Stimulated activated CD8-positive, alpha-beta memory T cell treated with anti-CD3 and anti-CD28 coated beads, Interleukin-7, amount 100 ng/mL, for 24 hours (primary cell): ENCODE measurements at places on chromosomes 4 and X.

DNA sequence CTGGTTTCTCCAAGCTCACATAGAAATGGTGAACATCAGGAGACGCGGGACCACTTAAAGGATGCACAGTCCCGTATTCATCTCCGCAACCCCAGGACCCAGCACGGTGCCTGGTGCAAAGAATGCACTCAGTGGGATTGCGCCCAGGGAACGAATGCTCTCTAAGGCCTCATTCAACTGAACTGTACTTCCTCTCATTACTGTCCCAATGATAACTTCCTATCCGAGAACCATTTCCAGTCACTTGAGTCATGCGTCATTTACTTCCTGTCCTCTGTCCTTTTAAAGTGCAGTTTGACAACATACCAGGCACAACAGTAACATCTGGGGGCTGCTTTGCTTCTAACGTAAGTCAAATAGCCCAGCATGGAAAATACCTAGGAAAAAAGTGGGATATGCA, 75.7 kb downstream of the RBM47 start:
- no peak for DNase-seq

GRCh38 chr4:146186041-146186440, 10.5 kb downstream of the LSM6 start:
- DNase-seq: no peak

DNA sequence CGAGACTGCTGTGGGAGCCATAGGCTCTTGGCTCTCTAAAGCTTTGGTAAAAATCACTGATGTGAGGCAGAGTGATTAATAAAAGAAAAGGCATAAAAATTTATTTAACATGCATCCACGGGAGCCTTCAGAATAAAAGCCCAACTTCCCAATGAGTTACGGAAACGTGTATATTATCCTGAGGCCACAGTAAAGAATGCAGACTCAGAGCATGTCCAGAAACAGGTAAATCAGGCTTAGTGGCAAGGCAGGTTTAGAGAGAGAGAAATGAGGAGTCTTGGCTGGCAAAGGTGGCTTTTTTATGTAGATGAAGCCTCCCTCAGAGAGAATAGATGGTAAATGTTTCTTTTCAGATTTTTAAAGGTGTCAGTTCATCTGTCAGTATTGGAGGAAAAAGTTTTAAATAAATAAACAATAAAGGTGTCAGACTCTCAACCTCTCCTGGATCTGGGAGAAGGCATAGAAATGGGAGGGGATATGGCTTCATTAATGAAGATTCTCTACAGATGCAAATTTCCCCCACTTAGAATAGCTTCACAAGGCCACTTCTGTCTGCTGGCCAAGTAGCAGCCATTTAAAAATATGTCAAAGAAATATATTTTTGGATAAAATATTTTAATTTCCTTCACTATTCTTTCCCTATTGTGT, 24.0 kb downstream of the C4orf51 start:
- no peak for DNase-seq

- DNase-seq: no peak
Measured at GRCh38 chrX:154019633-154020528, at the start of gene IRAK1. Gene IRAK1, minus strand, starts transcription at chrX:154019902. Its CDS starts 90 bp downstream, at chrX:154019812.

GRCh38 chr4:3255611-3256186, 6.7 kb downstream of the MSANTD1 start:
- DNase-seq: no peak

DNA sequence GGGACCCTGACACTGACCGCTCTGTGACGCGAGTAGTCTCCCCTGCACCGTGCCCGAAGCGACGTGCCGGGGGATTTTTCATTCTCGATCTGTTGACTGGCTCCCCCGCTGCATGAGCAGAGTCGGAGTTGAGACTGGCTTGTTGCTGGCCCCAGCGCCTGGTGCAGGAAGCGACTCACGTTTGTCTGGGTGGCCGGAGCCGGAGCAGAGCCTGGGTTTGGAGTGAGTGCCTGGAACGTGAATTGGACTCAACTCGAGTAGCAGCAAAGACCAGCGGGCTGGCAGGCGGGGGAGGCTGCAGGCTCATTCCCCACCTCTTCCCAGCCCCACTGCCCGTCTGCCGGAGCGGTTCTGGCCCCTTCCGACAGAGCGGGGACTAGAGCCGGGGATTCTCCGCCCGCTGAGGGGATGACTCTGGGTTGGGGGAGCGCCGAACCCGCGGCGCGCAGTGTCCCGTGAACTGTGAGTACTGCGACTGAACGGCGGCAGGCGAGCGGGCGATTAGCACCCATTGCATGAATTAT, 554 bp downstream of the PCDH7 start:
- no peak for DNase-seq

- no peak for DNase-seq
Measured at GRCh38 chr4:188818300-188818699, 679.1 kb downstream of the TRIML1 start.

- DNase-seq: peak; percentile 9
Measured at GRCh38 chr4:109559625-109559982, 442 bp upstream of the MCUB start.

DNA sequence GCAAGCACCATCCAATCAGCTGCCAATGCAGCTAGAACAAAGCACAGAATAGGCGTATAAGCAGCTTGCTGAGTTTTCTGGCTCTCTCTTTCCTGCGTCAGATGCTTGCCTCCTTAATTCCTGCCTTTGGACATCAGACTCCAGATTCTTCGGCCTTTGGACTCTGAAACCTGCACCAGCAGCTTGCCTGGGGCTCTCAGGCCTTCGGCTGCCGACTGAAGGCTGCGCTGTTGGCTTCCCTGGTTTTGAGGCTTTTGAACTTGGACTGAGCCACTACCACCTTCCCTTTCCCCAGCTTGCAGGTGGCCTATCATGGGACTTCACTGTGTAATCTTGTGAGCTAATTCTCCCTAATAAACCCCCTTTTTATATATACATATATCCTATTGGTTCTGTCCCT, 6.1 kb downstream of the TMEM192 start:
- DNase-seq: no peak

GRCh38 chr4:161133586-161134276, 1030.1 kb downstream of the FSTL5 start:
- no peak for DNase-seq

- DNase-seq: no peak
Measured at GRCh38 chr4:184479516-184479950, 5.2 kb upstream of the IRF2 start.

DNA sequence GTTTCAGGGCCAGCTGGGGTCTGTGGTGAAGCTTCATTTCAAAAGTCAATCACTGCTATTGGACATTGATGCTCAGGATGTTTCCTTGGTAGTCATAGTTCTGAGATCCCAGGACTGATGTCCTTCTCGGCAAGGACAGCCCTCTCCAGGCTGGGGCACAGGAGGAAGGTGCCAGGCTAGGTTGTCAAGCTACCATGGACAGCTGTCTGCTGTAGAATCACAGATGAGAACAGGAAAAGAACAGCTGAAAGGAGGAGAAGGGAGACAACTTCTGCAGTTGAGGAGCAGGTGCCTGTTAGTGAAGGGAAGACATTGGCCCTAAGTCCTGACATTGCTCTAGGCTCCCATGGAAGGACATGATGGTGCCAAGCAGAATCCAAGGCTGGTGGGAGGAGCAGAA, 58.0 kb downstream of the XAGE2 start:
- no peak for DNase-seq

DNA sequence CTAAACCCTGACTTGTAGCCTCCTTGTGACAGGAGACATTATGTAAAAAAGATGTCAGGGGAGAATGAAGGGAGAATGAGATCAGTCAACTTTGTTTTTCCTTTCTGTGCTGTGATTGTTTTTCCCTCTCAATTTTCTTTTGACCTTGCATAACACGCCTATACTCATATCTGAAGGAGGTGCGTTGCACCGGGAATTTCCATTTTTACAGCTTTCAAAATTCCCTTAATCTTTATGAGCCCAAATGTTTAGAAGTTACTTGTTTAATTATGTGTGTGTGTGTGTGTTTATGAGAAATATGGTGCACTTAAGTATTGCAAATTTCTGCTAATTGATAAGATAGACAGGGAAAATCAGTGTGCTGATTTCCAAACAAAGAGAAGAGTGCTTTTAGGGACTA, 21.6 kb downstream of the SYNPO2 start:
- DNase-seq: no peak

DNA sequence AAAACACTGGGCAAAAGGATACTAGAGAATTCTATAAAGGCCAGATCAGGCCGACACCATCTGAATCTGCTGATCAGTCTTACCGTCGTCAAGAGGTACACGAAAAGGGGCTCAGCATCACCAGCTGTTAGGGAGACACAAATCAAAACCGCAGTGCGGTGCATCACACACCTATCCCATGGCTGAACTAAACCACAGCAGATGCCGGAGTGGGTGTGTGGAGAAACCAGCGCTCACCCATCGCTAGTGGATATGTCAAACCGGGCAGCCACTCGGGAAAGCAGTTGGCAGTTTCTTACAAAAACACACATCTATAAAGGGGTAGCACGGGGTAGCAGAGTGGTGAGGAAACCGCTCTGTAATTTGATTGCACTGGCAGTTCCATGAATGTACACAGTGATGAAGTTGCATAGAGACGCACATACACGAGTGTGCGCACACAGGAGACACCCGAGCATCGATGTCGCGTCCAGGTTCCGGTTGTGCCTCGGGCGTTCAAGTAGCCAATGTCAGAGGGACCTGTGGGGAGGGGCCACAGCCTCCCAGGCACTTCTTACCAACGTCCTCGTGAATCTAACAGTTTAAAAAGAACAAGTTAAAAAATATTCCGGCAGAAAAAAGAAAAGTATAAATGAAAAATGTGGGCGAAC, 23.1 kb upstream of the CCNQ start:
- no peak for DNase-seq

GRCh38 chr4:5416637-5417036, 291.7 kb downstream of the EVC2 start:
- no peak for DNase-seq

- DNase-seq: no peak
Measured at GRCh38 chr4:185764876-185765275, 47.1 kb downstream of the SORBS2 start.

- no peak for DNase-seq
Measured at GRCh38 chr4:108831291-108831690, 68.4 kb upstream of the ETNPPL start.

DNA sequence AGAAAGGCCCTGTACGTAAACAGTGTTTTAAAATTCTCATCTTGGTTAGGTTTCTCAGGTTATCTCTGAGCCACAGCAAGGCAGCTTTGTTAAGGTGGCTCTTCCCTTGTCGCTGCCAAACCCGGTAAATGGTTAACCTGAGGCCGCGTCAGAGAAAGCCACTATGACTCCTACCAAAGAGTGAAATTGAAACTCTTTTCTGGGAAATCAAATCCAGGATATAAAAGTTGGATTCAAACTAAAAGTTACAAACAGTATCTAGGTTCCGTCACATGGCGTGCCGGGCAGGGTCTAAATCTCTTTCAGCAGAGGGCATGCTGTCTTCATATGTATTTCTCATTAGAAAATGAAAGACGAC, 433 bp downstream of the MMAA start:
- peak; percentile 12 for DNase-seq

DNA sequence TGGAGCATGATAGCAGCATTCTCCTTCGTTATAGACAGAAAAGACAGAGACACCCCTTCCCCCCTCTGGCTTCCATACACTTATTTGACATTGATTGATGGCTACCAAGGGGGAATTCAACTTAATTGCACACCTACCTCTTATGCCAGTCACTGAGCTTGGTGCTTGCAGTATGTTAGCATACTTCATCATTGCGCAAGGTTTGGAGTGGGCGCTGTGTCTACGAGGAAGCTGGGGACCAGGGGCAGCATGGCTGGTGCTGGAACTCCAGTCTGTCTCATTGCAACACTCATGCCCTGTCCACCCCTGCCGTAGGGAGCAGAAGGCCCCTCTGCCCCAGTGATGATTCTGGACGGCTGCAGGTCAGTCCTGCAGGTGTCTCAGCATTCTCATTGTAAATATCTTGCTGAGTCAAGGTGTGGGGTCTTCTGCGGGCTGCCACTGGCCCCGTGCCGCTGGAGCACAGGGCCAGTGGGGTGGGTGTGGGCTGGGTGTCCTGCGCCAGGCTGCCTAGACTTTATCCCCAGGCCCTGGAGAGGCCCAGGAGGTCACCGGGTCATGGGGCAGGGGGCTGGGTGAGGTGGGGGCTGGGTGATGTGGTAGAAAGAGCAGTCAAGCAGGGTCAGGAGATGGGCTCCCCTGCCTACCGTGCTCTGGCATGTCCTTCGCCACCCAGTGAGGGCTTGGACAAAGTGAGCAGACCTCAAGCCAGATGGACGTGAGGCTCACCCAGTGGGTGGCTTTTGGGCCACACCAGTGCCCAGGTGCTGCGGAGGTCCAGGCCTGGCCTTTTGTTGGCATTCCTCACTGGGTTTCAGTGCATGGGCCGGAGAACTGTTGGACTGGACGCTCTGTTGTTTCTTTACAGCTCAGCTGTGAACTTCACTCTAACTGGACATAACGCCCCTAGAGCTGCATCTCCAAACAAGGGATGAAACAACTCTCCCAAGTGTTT, 85.5 kb downstream of the PSAPL1 start:
- no peak for DNase-seq

- no peak for DNase-seq
Measured at GRCh38 chr4:110415041-110415440, 60.9 kb upstream of the ENPEP start.

GRCh38 chr4:44162538-44163270, 285.9 kb downstream of the KCTD8 start:
- no peak for DNase-seq

DNA sequence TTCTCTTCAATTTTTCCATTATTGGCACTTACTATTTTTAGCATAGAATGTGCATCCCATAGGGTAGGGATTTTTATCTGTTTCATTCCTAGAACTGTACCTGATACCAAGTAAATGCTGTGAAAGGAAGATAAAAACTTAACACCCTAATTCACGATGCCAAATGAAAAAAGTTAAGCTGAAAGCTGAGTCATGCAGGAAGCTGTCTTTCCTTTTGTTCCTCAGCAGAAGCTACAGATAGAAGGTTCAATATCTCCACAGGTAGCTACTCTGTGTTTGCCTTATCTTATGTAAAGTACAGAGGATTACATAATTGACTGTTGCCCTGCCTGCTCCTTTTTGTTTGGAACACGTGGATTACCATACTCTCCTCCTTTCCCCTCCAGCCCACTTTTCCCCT, 77.0 kb downstream of the LRP2BP start:
- no peak for DNase-seq

GRCh38 chr4:24000470-24000831, 110.6 kb upstream of the PPARGC1A start:
- DNase-seq: no peak

GRCh38 chr4:65139998-65140397, 530.3 kb downstream of the EPHA5 start:
- DNase-seq: no peak

DNA sequence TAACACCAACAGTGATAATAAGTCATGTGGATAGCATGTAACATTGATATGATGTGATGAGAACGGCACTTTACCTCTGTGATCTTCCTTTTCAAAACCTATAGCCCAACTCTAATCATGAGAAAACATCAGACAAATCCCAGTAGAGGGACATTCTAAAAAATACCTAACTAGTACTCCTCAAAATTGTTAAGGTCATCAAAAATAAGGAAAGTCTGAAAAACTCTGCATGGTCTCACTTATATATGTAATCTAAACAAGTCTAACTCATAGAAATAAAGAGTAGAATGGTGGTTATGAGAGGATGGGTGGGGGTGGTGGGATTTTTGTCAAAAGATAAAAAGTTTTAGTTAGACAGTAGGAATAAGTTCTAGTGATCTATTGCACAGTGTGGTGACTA, 243.9 kb upstream of the GRIA3 start:
- no peak for DNase-seq

GRCh38 chr4:7513671-7514070, 78.9 kb upstream of the PSAPL1 start:
- no peak for DNase-seq
